ENCODE measurements at places on chromosomes 11 and 22.

- DNase-seq, result no peak
These were observed 43.2 kb upstream of the RDX start for GRCh38 chr11:110339456-110340250.

GRCh38 chr11:113332023-113332422, 17.6 kb downstream of the TTC12 start:
- no peak for DNase-seq

- no peak for DNase-seq
These were observed 31.5 kb upstream of the MYO18B start for GRCh38 chr22:25710501-25710900.

- no peak for DNase-seq
These were observed 25.0 kb downstream of the PARVG start for GRCh38 chr22:44205516-44206329.

GRCh38 chr11:130801333-130802122, 114.8 kb downstream of the SNX19 start:
- no peak for DNase-seq

- no peak for DNase-seq
These were observed 175.0 kb downstream of the TENM4 start for GRCh38 chr11:79265756-79266322.

DNA sequence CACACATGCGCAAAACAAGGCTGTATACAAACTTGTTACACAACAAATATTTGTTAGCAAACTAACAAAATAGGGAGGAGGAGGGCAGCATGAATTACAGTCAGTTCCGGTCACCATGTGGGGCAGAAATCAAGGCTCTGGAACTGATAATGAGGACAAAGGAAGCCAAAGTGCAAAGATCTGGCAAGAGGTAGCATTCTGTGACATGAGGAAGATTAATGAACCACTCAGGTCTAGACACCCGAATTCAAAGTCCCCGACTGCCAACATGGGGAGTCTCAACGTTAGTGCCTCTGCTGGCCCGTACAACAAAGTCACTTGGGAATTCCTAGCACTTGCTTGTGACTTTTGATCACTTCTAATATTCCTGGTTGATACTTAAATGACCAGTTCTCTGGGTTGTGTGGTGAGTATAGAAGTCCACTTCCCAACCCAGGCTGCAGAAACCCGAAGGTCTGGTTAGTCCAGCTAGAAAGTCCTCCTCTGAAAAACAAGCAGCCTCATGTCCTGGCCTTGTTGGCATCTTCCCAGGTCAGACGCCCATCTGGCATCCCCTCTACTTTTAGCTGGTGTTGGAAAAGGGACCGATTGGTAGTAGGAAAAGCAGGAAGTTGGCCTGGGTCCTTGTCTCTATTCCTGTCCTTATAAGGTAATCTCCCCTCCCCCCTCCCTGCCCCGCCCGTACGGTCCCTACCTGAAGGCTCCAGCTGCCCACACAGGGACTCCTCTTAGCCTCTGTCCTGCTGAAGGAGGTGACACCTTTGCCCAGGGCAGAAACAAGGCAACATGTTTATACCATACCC, 1.6 kb downstream of the SUN2 start:
- DNase-seq, result no peak

- DNase-seq, result no peak
These were observed 160.6 kb downstream of the PGR start for GRCh38 chr11:100969008-100969407.

DNA sequence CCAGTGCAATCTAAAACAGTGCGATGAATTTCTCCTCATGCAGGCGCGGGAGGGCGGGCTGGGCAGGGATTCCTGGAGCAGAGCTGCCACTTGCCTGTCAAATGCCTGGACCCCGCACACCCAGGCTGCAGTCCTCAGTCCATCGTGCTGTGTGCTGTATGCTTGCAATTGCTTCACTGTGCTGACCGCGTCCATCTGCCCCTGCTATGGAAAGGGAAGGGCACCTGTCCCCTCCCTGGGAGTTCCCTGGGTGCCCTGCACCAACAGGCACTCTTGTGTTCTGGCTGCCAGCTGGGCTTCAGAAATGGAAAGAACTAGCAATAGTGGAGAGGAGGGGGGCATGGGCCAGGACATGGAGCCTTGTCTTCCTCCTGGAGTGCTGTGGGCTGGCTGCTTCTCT, 185.4 kb upstream of the B3GAT1 start:
- peak; percentile 9 for DNase-seq

DNA sequence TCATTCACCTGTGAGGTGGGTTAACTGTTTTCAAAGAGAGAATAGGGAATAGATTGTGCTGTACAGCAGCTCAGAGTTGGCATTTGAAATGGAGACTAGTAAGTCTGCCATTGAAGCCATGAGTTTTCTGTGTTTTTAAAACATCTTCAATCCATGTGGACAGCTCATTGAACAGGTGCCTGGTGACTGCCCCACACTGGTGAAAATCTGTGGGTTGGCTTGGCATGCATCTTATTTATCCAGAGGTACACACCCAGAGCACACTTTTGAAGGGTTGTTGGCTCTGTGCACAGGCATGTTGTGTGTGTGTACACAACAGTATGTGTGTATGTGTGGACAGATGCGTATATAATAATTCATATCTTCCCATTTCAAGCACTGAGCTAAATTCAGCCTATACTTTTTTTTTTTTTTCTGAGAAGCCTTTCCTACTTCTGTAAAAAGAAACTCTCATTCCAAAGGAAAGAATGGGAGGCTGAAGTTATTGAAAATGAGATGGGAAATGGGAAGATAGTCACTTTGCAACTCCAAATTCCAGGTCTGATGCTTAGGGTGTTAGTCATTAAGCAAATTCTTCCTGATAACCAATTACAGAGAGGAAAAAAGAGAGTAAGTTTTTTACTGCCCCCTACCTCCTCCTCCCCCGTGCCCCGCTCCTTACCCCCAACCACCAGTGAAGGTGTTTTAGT, 7.0 kb upstream of the LYVE1 start:
- DNase-seq, result no peak

GRCh38 chr11:125517116-125517770, 21.2 kb upstream of the FEZ1 start:
- no peak for DNase-seq

GRCh38 chr22:35523167-35523947, 17.3 kb upstream of the RASD2 start:
- DNase-seq, result no peak

DNA sequence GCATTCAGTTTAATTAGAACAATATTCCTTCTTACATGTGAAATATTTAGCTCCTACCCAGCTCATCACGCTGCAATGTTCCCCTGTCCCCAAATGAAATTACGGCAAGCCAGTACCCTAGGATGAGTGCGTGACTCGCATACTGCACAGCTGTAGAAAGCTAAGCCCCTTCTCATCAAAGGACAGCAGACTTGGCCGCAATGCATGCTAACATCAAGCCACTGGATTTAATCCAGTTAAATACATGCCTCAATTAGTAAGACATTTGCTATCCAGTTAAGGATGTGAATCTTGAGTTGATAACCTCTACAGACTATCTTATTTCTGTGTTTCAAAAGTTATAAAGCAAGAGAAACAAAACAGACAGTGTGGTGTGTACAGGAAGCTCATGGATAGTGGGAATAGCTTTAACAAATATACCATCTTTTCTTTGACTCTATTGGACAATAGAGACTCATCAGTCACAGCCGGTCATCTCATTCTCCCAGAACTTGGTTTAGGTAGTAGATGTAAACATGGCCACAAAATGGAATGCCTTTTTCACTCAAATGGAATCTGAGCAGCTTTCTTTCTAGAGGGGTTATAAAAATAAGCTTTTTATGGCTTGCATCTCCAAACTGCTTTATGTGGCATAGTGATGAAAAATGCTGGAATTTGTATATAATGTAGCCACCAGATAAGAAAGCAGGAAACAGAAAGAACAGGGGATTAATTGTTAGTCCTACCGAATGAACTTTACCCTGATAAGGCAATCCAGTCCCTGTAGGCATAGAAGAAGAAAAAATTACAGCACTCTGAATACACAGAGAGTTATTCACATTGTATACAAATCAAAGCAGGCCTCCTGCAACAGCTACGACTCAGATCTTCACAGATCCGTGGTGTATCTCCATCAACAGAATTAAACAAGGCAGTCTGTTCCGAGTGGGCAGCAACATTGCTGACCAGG, 224.1 kb downstream of the CADM1 start:
- no peak for DNase-seq

GRCh38 chr11:110243791-110244190, 52.6 kb downstream of the RDX start:
- DNase-seq, result no peak

DNA sequence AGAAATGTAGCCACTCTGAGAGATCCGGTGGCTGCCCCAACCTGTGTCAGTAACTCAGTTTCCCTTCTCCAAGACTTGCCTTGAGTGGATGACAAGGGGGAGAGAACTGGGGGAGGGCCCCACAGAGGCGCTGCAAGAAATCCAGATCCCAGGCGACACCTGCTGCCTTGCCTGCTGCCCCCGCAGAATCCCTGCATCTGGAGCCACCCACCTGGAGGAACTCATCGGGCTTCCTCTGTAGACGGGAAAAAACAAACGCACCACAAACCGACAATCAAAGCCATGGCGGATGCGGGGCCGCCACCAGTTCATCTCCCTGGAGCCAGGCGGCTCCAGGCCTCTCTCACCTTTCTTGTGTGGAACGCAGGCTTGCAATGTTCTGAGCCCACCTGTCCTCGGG, 40.2 kb downstream of the MACROD1 start:
- DNase-seq, result no peak

DNA sequence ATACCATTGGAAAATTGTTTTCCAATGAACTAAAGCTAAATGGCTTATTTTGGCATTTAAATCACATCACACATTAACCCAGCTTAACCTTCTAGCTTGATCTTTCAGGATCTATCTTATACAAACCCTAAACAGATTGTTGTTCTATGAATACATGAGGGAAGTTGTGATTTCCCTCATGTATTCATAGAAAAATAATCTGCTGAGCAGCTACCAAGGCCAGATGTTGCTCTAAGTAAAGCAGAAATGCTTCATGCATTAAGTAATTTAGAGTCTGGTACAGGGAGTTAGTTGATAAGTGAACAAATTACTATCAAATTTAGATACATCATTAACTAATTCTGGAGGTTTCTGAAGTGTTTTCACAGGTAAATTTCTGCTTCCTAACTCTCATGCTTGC, 204.6 kb upstream of the ANO3 start:
- no peak for DNase-seq

GRCh38 chr11:2293531-2293971, 8.2 kb downstream of the C11orf21 start:
- no peak for DNase-seq

GRCh38 chr11:44133335-44133946, 38.0 kb downstream of the EXT2 start:
- no peak for DNase-seq

- DNase-seq, result no peak
These were observed 477.0 kb upstream of the CHORDC1 start for GRCh38 chr11:90699791-90700400.

DNA sequence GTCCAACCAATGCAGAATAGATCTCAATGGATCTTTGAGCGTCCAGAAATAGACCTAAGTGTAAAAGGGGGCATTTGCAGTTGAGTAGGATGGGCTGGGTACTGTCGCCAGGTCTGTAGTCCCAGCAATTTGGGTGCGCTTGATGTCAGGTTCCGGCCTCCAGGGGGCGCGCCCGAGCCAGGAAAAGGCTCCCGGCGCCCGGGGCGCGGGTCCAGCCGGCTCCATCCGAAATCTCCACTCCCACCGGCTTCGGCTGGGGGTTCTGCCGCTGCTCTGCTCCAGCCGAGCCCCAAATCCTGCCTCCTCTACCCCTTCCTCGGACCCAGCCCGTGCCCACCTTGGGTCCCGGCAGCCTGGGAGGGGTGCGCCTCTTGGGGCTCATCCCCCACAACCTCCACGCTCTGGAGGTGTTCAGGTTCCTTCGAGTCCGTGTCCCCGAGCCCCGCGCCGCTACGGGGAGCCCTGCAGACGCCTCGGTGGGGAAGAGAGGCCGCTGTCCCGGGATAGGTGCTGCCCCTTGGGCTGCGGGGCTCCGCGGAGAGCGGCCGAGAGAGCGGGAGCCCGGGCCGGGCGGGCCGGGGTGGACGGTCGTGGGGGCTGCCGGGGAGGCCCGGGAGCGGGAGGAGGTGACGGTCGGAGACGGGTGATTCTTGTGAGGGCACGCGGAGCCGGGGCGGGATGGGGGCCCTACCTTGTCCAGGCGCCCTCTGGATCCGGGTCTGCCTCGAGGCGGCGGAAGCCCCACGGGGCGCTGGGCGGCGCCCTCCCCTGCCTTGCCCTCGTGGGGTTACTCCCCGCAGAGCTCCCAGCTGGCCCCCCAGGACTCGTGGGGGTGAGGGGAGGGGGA, 13.0 kb upstream of the CYB5R3 start:
- DNase-seq, result peak; percentile 88
